ENCODE measurements at places on chromosomes 11 and 22.

- DNase-seq: no peak
These were observed 7.5 kb downstream of the OR6M1 start for GRCh38 chr11:123798513-123799252.

DNA sequence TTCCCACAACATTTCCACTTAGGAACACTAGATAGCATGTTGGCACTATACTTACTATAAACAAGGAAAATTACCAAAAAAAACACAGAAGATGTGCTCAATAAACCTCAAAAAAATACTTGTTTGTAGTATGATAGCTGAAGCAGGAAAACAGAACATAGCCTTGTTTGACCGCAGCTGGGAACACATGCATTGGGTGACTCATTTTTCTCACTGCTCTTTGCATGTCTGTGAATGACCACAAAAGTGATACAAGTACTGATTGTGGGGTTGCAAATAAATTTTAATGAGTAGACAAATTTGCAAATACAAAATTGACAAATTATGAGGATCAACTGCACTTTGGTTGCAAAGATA, 22.8 kb upstream of the GUCY1A2 start:
- DNase-seq: no peak

GRCh38 chr11:111230122-111230465, 15.4 kb upstream of the POU2AF2 start:
- no peak for DNase-seq

DNA sequence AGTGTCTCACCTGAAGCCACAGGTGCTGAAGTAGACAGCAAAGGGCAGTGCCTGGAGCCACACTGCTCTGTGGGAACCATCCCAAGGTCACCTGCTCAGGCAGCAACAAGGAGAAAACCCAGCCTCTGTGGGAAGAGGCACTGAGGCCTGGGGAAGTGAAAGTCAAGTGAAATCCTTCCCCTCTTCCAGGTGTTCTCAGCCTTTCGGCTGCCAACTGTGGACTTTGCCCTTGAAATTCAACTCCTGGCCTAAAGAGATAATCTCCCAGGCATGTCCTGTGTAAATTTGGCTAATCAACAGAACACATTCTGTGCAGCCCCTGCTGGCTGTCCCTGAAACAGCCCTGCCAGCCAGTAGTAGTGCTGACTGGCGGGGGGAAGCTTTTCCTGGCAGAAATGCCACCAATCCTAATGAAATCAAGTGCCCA, 112.1 kb downstream of the RPL27A start:
- DNase-seq: no peak

- DNase-seq: no peak
These were observed 871 bp upstream of the TOLLIP start for GRCh38 chr11:1310318-1310687.

DNA sequence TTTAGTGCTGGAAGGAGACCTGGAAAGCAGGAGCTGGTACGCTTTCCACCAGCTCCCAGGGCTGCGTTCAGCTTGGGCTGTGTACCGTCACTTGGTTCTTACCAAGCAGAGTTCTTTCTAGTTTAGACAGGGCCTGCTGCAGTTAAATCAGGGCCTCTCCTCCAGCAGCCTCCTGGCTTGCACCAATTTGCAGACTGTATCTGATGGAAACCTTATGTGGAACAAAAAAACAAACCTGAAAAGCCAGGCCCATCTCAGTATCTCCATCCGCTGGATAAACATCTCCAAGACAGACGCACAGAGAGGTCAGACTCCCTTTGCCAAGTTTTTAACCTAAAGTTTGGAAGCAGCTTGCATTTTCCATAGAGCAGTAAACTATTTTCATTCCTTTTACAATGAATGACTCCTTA, 288.6 kb upstream of the SORL1-AS1 start:
- no peak for DNase-seq

- DNase-seq: no peak
These were observed 37.2 kb upstream of the ACER3 start for GRCh38 chr11:76823481-76824028.

- DNase-seq: no peak
These were observed 1321.8 kb downstream of the BRD1 start for GRCh38 chr22:48505891-48506290.

GRCh38 chr11:17974246-17974645, 38.6 kb downstream of the SERGEF start:
- no peak for DNase-seq

DNA sequence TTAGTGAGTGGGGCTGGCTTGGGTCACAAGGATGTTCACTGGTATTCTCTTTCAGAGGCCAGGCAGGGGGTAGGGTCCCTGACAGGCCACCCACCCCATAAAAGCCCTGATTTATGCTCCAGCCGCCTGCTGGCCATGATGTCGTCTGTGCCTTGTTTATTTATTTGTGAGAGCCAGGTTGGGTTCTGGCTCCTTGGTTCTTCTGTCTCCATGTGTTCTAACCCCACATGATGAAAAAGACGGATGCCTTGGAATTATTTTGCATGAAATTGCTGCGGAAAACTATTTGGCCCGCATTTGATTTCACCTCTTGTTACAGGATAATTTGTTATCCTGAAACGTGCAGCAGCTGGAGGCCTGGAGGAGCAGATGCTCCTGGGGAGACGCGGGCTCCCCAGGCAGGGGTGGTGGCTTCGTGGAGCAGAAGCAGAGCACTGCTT, 46.3 kb upstream of the WNT11 start:
- no peak for DNase-seq

DNA sequence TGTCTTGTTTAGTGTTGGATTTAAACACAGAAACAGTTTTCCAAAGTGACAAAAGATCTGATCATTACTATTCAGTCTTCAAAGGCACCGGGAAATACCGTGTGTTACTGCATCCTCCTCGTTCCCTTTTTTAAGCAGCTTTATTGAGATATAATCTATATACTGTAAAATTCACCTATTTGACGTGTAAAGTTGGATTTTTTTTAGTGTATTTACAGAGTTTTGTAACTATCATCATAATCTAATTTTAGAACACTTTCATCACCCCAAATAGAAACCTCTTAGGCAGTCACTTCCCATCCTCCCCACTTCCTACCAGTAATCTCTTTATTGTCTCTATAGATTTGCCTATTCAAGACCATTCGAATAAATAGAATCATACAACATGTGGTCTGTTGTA, 1.4 kb downstream of the ANO5 start:
- no peak for DNase-seq

- no peak for DNase-seq
These were observed 65.4 kb downstream of the MTMR3 start for GRCh38 chr22:29948385-29948769.

DNA sequence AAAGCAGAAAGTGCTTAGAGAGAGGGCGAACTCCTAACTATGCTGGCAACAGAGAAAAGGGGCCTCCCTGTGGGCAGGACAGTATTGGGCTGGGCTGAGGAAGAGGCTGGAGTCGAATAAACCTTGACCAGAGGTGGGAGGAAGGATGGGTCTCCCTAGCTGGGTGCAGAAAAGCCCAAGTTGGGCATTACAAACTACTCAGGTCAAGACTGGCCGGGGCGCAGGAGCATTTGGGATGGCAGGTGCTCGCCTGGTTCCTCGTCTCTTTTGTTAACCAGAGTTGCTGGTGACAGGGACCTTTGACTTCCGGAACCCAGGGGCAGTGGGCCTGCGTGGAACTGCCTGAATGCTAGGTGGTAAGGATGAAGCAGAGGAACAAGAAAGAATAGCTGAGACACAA, 80.3 kb upstream of the SHISAL1 start:
- DNase-seq: no peak

DNA sequence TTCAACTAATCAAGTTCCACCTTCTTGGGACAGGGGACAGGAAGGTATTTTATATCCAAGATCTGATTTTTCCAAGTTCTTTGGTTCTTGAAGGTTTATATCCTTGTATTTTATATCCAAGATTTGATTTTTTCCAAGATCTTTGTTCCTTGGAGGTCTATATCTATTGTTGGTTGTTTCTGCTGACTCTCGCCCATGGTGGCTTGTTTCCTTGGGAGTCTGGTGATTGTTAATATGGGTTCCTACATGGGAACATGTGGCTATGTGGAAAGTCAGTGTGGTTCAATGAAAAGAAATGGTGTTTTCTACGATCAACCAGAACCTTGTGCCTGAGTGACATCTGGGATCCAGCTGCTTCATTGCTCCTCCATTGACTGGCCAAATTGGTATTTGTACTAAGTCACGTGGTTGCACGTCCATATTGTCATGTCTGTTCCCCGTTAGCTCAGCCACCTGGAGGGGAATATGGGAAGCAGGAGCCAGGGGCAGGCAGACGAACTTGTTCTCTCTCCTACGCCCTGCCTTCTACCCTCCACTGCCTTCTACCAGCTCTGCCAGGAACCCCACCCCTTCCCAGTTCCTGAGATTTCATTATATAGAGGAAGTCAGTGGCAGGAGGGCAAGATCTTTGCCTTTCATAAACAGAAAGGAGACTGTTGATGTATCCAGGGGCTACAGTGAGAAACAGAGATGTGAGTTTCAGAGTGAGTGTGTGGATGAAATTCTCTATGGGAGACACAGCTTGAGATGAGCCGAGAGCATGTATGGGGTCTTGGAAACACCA, 11.1 kb upstream of the CSF2RB start:
- DNase-seq: no peak

- DNase-seq: no peak
These were observed 30.9 kb upstream of the GRAMD4 start for GRCh38 chr22:46589141-46589748.

DNA sequence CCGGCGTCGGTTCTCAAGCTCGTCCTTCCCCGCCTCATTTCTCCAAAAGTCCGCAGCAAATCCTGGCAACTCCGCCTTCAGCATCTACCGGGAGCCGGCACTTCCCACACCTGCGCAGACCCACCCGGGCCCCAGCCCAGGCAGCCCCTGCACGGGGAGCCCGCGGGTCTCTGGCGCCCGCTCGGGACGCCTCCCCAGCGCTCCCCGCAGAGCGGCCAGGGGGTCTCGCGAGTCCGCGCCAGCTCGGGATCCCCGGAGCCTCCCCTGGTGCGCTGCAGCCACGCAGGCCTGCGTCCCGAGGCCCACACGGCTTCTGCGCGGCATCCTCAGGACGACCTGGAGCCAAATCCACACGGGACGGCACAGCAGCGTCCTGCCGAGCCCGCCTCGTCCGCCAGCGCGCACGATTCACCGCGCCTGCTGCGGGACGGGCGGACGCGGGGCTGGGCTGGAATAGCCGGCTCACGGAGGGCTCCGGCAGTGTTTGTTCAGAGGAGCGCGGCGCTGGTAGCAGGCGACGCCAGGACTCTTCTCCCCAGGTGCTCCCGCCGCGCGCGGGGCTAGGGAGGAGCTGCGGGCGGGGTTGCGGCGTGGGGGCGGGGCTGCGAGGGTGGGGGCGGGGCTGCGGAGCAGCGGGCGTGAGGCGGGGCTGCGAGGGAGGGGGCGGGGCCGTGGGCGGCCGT, 816 bp upstream of the PHRF1 start:
- DNase-seq: no peak

DNA sequence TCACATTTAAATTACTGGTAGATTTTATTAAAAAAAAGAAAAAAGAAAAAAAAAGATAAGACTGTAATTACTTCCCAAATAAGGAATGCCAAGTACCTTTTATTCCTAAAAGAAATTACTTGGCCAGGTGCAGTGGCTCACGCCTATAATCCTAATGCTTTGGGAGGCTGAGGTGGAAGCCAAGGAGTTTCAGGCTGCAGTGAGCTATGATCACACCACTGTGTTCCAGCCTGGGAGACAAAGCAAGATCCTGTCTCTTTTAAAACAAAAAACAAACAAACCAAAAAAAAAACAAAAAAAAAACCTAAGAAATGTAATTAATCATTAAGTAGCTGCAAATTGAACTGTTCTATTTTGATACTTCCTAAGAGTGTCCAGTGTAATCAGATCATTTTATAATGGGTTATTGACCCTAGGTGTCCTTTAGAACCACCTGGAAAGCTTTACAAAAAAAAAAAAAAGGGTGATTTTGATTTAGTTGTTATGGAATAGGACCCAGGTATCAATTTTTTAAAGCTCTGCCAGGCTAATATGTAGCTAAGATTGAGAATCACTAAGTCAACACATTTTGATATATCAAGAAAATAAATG, 10.8 kb downstream of the LIN7C start:
- DNase-seq: no peak

- no peak for DNase-seq
These were observed 103.0 kb downstream of the C11orf58 start for GRCh38 chr11:16841481-16841880.

GRCh38 chr22:20291249-20291586, 23.1 kb upstream of the RTN4R start:
- no peak for DNase-seq

- DNase-seq: no peak
These were observed 9.5 kb downstream of the GGA1 start for GRCh38 chr22:37618072-37618656.

- no peak for DNase-seq
These were observed 10.3 kb downstream of the MRGPRF start for GRCh38 chr11:69002570-69003231.

- DNase-seq: no peak
These were observed 29.2 kb downstream of the FAR1 start for GRCh38 chr11:13697710-13698109.

DNA sequence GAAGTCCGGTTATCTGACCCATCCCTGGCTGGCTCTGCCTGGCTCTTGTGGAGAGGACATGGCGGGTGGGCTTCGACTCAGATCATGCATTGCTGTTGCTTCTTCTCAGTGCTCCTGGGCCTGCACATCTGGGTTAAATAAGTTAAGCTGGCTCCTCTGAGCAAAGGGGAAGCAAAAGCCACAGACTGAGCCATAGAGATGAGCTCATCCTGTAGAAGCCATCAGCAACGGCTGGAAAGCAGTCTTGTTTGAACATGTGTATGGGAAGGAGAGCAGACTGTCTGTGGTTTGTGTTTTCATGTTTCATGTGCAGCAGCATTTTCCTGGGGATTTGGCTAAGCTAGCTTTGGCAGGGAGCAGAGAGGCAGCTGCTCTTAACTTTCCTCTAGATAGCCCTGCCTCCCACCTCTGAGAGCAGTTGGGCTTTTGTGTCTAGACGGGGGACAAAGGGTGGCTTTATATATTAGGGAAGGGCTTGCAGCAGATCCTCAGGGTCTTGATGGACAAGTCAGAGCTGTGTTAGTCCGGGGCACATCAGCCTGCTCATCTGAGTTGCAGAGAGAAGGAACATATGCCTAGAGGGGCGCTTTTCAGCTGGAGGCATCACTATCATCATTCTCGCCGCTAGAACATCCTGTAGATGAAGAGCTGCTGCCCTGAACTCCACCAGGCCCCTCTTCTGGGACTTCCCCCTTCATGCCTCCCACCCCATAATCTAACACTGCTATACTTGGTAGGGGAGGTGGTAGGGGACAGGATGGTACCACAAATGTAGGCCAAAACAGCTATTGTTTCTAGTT, 14.9 kb downstream of the DCPS start:
- no peak for DNase-seq

DNA sequence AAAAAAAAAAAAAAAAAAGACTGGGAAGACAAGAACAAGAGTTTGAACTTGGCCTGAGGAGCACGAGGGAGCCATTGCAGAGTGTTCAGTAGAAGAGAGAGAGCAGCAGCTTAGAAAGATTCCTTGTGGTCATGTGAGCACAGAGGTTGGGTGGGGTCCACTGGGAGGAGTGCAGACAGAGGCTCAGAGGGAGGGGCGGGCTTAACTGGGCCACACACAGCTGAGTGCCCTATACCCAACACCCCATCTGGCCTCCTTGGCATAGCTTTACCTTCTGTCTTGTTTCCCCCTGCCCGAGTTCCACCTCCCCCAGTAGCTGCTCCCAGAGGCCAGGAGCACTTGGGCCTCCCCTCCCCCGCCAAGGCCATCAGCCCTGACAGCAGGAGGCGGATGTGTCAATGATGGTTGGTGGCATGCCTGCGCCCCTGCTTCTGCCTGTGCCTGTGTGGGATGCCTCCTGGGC, 12.1 kb downstream of the C11orf86 start:
- no peak for DNase-seq
